ENCODE measurements at places on chromosomes 5 and 9.

DNA sequence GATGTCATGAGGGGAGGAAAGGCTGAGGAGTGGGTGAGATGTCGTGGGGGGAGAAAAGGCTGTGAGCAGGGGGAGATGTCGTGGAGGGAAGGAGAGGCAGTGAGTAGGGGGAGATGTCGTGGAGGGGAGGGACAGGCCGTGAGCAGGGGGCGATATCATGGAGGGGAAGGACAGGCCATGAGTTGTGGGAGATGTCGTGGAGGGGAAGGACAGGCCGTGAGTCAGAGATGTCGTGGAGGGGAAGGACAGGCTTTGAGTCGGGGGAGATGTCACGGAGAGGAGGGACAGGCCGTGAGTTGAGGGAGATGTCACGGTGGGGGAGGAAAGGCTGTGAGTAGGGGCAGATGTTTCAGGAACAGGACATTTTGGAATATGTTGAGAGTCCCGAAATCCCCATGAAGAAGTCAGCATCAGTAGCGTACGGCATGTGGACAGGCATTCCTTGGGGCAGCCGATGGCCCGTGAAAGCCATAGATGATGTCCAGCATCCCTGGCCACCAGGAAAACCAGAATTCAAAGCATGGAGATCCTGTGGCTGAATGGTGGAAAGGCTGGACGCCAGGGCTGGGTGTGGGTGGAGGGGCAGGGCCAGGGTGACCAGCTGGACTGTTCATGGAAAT lies 8.3 kb upstream of the SLC6A19 start:
- no peak for DNase-seq

- DNase-seq, result no peak
Observed at GRCh38 chr9:97437051-97437600, 25.2 kb downstream of the TDRD7 start.

- no peak for DNase-seq
Observed at GRCh38 chr5:74149395-74149794, 491.1 kb downstream of the ENC1 start.

GRCh38 chr5:143170104-143170503 lies 233.4 kb downstream of the NR3C1 start:
- DNase-seq, result no peak

DNA sequence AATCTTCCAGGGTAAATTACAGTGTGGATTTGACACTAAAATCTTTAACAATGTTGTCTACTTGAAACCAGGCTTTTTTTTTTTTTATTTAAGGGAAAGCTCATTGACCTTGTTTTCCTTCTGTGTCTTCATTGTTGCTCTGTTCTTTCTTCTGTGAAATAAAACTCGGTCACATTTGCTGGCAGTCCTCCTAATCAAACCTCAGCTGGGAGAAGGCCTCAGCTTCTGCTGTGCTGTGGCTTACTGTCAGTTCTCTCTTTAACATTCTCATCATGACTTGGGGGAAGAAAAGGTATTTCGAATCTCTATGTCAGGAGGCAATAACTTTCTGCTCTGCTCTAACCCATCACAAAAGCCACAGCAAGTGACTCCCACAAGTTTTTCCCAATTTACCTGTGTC lies 268.9 kb downstream of the ZNF608 start:
- DNase-seq, result no peak

All from SHP77 (cell line).